ENCODE measurements at places on chromosomes 13 and 19.

- no peak for DNase-seq
These were observed 56.6 kb upstream of the MYO16 start for GRCh38 chr13:108572782-108573211.

DNA sequence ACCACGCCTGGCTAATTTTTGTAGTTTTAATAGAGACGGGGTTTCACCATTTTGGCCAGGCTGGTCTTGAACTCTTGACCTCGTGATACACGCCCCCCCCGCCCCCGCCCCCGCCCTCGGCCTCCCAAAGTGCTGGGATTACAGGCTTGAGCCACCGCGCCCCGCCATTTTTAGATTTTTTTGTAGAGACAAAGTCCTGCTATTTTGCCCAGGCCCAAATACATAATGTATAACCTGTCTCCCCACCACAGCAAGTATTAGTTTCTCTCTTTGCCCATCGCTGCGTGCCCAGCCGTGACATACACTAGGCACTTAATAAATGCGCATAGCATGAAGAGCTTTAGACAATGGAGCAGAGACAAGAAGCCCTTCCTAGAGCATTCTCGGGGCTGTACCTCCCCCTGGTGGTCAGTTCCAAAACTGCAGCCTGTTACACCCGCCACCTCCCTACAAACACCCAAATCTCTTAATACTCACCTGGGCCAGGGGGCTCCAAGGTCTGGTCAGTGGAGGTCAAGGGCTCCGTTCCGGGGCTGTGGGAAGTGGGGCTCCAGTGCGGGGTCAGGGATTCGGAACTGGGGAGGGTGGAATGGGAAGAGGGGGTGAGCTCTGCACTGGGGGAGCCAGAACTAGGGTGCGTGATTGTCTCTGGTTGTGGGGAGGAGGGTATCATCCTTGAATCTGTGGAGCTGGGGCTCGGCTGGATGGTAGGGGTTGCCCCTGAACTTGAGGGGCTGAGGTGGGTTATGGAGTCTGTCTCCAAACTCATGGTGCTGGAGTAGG lies 22.5 kb downstream of the IQCN start:
- DNase-seq: peak; percentile 65

- DNase-seq: no peak
These were observed 266.1 kb downstream of the LHFPL6 start for GRCh38 chr13:39336937-39337336.

GRCh38 chr13:83327091-83327490 lies 555.2 kb downstream of the SLITRK1 start:
- no peak for DNase-seq

DNA sequence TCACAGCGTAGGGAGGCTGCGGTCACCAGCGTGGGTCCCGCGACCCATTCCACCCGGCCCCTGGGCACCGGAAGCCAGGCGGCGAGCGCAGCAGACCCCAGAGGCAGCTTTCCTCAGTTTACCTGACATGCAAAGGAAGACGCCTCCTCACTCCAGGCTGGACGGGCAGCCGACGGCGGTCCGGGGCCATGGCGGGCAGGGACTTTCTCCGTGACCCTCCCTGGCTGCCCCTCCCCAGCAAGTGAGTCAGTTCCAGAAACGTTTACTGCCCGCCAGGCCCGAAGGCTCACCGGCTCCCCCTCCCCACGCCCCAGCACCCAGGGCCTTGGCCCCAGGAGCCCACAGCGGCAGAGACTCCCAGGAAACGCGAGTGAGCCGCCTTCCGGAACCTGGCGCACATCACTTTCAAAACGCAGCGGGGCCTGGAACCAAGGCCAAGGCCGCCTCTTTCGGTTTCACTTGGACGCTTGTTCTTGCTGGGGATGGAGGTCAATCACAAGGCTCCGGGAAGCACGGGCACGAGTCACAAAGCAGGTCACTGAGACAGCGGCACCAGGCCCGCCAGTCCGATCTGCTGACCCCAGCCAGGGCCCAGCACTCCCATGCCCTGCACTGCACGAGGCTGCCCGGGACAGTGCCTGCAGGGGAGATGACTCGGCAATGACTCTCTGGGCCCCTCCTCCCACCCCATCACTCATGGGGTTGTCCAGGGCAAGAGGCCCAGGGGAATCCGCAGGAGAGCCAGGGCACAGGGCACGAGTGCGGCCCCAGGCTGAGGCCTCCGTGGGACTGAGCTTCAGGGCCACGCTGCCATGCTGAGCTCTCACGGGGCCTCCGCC lies 5.3 kb downstream of the SBNO2 start:
- DNase-seq: no peak

- peak; percentile 73 for DNase-seq
These were observed 2.8 kb upstream of the CIRBP start for GRCh38 chr19:1266129-1266915.

DNA sequence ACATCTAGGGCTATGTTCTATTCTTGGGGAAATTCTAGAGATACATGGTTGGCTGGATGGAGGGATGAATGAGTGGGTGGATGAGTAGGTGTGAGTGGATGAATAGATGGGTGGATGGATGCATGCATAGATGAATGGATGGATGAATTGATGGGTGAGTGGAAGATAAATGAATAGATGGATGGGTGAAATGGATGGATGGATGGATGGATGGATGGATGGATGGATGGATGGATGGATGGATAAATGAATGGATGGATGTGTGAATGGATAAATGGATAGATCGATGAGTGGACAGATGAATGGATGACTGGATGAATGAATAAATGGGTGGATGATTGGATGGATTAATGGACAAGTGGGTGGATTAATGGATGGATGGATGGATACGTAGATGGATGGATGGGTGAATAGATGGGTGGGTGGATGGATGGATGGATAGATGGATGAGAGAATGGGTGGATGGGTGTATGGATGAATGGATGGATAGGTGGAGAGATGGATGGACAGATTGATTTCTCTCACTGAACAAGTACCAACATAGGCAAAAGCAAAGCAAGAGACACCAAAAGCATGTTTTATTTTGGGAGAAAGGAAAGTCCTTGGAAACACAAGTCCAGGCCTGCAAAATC lies 143.2 kb downstream of the TSHZ3 start:
- DNase-seq: no peak

DNA sequence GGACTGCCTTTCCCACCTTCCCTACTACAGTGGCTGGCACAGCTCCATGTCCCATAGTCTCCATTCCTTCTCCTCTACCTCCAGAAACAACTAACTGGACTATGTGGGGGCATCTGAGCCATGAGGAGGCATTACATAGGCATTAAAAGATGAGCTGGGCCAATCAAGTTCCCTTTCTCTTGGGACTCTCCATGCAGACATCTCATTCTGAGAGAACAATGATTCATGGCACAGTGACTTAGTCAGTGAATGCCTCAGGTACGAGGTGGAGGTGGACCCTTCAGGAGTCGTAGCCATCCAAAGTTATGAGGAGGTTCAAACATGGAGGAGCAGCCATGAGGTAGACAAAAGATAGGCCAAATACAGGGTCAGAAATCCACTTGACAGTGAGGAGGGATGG lies 70.0 kb downstream of the GPC6 start:
- DNase-seq: no peak

DNA sequence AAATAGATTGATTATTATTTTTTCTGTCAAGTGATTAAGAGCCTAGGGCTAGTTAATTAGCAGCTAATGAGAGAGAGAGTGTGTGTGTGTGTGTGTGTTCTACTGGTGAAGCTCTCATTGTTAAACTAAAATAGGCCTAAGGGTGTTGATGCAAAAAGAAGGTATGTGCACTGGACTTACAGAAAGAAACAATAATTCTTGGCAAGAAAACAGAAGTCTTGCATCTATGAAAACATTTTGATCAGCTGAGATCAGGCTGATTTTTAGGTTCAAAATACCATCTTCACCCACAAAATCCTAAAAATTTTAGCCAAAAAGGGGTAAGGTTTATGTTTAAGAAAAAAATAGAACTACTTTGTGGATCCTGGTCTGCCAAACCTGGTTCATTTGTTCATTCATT lies 106.5 kb downstream of the POSTN start:
- DNase-seq: no peak

DNA sequence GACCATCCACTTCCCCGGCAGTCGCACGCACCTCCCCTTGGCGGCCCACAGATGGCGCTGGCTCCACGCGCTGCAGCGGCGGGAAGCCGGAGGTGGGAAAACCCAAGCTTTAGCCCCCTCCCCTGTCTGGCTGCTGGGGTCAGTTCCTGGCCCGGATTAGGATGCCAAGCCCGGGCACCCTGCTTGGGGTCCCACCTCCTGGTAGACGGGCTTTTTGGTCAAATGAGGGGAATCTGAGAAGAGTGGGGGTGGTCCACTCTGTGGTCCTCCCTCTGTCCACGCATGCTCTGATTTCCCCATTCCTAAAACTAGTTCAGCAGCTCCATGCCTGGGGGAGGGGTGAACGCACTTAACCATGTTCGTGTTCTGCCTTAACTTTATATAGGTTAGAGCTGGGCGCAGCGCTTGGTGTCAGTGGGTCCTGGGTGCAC lies 8.1 kb upstream of the ADGRE2 start:
- no peak for DNase-seq

DNA sequence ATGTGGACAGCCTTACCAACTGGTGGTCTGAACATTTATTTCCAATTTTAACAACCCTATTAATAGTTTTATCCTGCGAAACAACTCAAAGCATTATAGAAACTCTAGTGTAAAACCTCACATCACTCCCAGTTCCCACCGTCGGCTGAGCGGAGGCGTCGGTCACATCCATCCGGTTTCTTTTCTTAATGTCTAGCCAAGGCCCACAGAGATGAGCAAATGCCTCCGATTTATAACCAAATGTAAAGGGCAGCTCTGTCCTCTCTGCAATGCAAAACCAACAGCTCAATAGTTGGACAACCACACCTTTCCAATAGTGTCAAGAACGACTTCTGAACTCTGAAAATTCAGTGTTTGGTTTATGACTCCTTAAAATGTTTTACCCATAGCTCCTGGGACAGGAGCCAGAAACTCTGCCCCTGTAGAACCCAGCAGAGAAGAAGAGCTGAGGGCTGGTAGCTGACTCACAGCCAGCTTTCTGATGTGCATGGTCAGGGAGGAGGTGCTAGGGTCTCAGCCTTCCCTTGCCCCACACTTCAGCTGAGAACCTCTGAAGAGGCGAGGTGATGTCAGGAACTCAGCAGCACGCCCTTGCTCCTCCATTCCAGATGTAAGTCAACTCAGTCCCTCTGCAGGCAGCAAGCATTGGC lies 90.2 kb upstream of the UQCRFS1 start:
- DNase-seq: no peak

GRCh38 chr13:83546476-83546875 lies 335.8 kb downstream of the SLITRK1 start:
- no peak for DNase-seq

- no peak for DNase-seq
These were observed 45.5 kb upstream of the ZNF91 start for GRCh38 chr19:23440791-23441190.

- no peak for DNase-seq
These were observed 9.0 kb downstream of the SHANK1 start for GRCh38 chr19:50710612-50711011.

DNA sequence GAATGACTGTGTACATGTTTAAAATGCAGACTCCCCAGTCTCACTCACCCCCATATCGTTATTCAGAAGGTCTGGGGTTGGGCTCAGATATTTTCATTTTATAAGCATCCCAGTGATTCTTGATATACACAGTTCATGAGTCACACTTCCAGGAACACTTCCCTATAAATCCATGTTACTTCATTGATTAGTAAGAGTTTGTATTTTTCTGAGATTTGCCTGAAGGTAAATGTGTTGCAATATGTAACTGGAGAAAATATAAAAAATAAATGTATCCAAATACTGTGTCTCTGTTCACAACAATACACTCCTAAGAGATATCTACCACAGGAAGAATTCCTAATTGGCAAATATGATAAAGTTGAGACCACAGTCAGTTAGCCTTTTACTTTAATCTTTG lies 6.6 kb upstream of the PDX1 start:
- no peak for DNase-seq
